NCI-H187 treated with DMSO at 0.1 percent for 48 hours (cell line): ENCODE measurements at places on chromosomes 13 and 19.

GRCh38 chr19:741506-742131 lies 9.3 kb upstream of the MISP start:
- no peak for DNase-seq

DNA sequence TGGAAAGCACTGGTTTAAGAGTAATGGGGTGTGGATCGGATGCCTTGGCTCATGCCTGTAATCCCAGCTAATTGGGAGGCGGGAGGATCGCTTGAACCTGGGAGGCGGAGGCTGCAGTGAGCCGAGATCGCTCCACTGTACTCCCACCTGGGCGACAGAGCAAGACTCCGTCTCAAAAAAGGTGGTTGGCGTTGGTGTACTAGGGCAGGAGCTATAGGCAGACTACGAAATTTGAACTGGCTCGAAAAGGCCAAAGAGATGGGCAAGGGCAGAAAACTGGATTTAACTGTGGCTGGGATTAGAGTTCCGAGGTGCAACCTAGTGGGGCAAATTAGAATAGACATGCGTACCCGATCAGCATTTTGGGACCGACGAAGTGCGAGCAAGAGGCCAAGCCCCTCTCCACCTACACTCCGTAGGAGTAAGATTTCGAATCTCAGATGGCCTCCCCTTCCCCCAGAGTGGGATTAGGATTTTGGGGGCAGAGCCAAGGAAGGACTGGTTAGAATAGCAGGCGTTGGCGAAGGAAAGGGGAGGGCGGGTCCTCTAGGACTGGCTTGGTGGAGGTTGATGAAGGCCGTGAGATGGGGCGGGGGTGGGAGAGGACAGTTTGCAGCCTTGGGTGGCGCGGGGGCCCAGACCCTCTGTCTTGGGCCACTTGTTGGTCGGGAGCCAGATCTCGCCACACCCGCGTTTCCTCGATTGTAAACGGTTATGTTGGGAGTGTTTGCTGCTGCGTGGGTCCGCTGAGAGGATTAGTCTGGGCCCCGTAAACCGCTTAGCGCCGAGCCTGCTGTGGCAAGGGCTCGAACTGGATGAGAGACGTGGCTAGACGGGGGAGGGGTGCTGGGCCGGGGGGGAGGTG lies 2.0 kb upstream of the INAFM1 start:
- no peak for DNase-seq

- no peak for DNase-seq
Measured at GRCh38 chr13:46593398-46593797, 40.4 kb downstream of the LRCH1 start.

DNA sequence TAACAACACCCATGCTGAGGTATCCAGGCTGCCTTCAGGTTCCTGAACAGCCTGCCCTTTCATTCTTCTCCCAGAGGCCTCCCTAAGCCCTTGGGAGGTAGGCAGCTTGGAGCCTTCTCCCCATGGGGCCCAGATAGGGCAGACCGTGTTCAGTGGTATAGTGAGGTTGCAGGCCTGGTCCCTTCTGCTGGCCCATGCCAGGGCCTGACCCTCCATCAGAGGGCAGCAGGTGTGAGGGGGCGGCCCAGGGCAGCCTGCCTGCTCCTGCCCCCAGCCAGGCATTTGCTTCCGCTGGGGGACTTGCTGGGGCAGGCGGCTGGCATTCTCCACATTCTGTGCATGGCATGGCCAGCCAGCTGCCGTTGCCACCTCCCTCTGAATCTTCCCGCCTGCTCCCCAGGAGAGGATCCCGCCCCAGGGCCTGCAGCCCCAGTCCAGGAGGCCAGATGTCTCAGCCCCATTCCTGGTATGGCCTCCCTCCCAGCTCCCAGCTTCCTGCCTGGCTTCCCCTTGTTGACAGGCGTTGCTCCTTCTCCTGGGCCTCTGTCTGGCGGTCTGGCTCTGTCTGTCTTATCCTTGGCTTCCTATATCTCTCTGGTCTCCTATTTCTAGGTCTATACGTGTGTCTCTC lies 8.9 kb downstream of the CIC start:
- DNase-seq: no peak

DNA sequence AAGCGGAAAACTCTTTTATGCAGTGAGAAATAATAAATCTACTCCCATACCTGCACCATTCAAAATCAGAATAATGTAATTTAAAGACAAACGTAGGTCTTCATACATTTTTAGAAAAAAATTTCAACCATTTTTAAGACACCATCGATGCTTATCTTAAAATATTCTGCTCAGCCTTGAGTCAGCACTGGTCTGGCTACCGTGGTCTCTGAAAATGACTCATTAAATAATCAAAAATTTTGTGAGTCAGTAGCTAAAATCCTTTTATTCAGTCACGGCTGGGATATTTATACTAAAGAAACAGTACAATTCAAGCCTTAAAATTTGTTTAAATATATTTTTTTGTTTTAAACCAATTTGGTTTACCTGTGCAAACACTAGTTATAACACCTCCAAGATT lies 2862.8 kb upstream of the PCDH20 start:
- no peak for DNase-seq

DNA sequence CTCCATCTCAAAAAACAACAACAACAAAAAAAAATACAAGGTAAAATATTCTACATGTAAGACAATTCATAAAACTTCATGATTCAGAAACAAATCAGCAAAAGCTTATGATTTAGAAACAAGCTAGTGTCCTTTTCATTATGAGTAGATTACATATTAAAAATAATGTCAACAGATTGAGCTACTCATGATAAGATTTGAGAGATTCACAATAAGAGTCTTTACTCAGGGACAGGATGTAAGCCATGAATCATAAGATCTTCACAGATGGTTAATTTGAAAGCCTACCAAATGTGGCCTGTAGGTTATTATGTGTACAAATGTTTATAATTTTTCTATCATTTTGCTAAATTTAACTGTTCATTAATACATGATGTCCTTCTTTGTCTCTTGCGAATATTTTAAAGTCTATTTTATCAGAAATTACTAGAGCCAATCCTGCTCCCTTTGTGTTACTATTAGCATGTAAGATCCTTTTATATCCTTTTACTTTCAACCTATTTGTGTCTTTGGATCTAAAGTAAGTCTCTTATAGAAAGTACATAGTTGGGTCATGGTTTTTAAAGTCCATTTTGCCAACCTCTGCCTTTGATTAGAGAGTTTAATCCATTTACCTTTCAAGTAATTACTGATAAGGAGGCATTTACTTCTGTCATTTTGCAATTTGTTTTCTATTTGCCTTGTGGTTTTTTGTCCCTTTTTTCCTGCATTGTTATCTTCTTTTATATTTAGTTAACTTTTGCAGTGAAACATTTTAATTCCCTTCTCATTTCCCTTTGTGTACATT lies 68.3 kb upstream of the RXFP2 start:
- DNase-seq: no peak

- DNase-seq: no peak
Measured at GRCh38 chr13:112067116-112067741, at the start of gene SOX1. SOX1 (plus strand) TSS chr13:112067149; CDS start chr13:112067659, 510 bp downstream.

DNA sequence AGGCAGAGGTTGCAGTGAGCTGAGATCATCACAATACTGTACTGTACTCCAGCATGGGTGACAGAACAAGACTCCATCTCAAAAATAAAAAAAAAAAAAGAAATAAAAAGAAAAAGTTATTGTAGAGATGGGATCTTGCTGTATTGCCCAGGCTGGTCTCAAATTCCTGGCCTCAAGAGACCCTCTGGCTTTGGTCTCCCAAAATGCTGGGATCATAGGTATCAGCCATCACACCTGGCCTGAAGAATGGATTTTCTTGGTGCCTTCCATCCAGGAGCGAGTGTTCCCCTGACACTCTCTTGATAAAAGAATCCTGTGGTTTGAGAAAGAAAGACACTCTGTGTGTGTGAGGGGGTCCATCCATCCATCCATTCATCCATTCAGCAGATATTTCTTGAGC lies 4.7 kb downstream of the OLFM2 start:
- DNase-seq: no peak

GRCh38 chr19:6076675-6077463 lies 33.4 kb downstream of the RFX2 start:
- no peak for DNase-seq
